Retina (tissue), 1 donor: ENCODE measurements at places on chromosomes 7 and 10.

- no peak for DNase-seq
These were observed 206.4 kb upstream of the LRRTM3 start for GRCh38 chr10:66719483-66719882.

DNA sequence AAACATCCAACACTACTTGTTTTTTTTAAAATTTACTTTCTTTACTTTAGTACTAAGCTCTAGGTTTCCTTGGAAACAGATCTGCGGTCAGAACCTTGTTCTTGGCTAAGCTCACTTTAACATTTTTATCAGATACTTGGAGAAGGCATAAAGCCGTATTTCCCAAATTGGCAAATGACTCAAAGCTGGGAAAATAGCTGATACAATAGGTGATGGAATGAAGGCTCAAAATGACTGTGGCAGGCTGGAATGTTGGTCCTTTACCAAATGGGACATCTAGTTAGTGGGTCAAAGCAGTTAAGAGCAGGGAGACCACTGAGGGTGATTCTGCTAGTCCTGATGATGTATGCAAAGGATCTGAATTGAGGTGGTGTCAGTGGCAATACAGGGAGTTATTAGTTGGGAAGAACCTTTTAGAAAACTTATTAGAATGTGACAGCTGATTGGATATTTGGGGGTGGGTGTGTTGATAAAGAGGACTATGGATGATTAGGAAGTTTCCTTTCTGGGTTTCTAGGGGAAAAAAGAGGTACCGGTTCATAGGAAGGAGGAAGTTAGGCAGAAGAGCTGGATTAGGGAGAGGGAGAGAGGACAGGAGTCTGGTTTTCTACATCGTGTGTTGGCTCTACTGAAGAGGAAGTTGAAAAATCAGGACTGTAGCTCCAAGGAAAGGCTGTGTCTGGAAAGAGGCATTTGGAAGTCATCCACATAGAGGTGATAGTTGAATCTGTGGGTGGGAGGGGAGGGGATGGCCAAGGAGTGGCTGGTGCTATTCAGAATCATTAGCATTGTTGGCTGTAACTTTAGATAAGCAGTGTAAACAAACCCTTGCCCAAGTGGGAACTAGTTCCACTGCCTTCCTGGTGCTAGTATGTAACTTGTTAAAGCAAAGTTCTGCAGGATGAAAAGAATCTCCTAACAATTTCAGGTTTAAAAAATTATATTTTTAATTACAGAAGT, 13.1 kb downstream of the PLCE1 start:
- DNase-seq = no peak

DNA sequence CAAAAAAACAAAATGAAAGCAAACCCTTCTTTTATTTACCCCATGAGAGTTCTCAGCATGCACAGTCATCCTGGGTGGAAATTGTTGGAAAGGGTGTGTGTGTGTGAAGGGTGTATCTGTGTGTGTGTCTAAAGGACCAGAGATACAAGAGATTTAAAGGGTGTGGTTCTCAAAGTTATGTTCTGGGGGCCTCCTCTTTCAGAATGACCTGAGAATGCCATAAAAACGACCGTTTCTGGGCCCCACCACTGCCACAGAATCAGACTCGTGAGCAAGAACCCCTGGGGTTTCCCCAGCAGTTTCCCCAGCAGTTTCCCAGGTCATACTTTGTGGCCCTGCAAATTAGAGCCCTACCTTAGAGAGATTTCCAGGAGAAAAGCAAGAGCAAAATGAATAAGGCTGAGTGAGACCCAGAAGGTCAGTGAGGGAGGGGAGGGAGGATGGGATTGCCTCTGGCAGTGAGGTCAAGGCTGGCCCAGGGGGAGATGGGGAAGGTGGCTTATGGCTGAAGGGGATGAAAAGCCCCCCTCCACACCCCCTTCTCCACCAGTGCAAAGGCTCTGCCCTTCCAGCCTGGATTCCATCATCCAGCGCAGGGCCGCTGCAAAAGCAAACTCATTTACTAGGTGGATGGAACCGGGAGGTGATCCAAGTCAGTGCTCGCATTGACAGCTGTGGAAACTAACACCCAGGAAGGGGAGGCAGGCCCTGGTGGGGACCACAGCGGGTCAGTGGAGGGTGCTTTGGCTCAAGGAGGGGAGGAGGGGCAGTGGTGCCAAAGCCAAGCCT, 10.2 kb downstream of the PYROXD2 start:
- DNase-seq = no peak

DNA sequence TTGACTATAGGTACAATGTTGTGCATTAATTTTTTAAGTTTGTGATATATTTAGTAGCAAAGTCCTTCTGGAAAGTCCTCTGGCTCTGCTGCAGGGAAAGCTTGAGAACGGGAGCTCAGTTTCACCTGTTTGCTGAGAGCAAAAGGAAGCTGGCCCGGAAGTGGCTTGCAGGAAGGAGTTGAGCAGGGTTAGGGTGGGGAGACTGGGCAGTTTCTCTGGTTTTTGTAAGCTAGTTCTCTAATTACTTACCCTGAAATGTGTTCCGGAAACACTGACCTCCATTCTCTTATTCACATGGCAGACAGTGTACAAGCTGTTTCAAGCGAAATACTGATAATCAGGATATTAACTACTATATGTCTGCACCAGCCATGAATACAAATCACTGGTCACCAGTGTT, 22.3 kb downstream of the MAP3K8 start:
- DNase-seq = no peak

DNA sequence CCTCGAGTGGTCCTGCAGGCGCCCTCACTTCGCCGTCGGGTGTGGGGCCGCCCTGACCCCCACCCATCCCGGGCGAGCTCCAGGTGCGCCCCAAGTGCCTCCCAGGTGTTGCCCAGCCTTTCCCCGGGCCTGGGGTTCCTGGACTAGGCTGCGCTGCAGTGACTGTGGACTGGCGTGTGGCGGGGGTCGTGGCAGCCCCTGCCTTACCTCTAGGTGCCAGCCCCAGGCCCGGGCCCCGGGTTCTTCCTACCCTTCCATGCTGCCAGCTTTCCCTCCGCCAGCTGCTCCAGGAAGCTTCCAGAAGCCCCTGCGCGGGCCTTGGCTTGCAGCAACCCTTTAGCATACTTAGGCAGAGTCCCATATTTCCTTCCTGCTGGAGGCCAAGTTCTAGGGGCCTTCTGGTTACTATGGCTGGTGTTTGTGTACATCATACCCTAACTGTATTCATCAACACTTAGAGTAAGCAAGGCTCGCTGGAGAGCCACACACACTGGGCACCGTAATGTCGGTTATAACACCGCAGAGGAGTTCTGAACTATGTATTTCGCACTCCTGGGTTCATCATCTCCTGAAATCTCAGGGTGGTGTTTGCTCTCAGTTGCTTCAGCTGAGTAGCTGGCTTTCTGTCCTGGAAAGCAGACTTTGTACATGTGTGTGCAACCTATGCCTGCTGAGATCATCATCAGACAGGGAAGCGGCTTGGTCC, 471 bp downstream of the MGMT start:
- peak; percentile 65 for DNase-seq

- DNase-seq = no peak
These were observed 19.7 kb upstream of the PTPRZ1 start for GRCh38 chr7:121853307-121853706.

DNA sequence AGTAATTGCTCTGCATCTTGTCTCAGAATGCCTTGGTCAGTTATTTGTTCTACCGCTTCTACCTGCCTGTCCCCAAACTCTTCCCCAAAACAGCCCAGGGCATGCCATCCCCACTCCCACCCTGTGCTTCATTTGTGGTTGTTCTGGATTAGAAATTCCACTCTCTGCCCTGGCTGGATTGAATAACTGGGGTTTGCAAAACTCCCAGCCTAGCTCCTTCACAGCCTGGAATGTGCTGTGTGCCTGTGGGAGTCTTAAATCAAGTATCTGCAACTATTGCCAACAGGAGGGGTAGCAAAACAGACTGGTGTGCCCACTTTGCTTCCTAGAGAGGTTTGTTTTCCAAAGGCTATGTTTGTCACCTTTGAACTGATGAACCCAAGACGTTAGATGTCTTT, 24.2 kb downstream of the TSPAN15 start:
- DNase-seq = no peak

- no peak for DNase-seq
These were observed 117.9 kb downstream of the SLIT1 start for GRCh38 chr10:97067716-97068391.

DNA sequence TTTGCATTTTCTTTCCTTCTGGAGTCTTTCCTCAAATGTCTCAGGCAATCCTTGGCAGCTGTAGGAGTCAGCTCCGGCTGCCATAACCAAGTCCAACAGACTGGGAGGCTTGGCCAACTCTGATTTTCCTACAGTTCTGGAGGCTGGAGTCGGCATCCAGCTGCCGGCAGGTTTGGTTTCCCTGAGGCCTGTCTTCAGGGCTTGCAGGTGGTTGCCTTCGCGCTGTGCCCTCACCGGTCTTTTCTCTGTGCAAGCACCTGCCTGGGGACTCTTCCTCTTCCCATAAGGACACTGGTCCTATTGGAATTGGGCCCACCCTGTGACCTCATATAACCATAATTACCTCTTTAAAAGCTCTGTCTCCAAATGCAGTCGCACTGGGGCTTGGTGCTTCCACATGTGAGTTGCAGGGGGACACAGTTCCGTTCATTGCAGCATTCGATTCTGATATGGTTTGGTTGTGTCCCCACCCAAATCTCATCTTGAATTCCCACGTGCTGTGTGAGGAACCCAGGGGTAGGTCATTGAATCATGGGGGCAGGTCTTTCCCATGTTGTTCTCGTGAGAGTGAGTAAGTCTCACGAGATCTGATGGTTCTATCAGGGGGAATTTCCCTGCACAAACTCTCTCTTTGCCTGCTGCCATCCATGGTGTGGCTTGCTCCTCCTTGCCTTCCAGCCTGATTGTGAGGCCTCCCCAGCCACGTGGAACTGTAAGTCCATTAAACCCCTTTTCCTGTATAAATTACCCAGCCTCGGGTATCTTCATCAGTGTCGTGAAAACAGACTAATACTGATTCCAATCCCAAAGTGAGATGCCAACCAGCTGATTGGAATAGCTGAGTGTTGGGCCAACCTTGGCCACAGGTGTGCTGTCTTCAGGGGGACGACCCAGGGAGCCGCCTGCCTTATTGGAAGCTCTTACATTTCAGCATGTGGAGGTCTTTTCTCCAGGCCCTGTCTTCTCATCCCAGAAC, 7.9 kb downstream of the GALNTL5 start:
- no peak for DNase-seq

DNA sequence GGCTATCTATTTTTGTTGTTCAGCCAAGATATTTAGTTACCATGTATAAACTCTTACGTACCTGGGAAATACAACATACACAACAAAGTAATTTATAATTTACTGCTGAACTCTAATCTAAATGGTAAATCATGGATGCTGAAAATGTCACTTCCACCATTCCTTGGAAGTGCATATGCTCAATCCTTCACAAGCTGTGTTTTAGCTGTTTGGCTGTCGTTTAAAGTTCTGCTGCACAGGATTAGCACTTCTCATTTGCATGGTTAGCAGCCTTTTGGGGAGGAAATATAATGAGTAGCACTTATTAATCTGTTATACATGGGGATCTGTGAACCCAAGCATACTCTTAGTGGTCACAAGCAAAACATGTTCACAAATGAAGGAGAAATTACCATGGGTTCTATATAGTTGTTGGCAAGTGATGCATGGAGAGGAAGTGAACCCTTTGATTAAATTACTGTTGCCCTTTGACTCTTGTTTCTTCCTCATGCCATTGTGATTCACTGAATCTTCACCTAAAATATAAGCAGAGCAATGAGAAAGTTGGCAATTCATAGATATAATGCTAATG, 18.5 kb downstream of the PIK3CG start:
- no peak for DNase-seq

GRCh38 chr10:132551093-132551807, 13.7 kb downstream of the INPP5A start:
- DNase-seq = no peak

DNA sequence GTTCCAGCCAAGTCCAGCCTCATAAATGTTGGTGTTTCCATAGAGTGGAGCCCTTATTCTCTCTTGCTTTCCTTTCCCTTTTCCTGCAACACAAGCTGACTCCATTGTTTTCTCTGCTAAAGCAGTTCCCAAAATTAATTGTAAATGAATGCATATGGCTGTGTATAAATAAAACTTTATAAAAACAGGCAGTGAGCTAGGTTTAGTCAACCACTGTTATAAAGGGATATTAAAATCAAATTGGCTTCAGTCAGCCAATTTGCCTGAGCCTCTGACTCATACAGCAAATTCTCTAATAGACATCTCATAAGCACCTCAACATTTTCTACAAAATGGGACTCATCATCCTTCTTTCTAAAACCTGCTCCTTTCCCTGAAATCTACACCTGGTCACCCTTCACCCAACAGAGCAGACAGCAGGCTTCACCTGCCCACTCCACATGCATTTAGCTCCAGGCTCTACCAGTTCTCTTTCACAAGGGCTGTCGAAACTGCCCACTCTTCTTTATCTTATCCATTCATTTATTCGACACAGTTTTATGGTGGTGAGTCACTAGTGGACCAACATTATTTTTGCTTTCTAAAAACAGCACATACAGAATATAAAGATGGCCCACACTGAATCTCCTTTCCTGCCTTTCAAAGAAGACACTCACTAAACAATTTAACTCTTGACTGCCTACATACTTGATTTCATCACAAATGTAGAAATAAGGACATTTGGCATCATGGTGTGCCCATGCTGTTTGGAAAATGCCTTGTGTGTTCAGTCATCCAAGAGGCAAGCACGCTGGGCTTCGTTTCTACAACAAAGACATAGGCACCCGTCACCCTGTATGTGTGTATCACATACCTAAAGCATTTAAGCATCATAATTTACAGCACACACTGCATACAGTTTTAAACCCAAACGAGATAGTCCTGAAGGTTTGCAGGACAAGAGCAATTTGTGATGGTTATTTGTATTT, 74.6 kb upstream of the C7orf33 start:
- no peak for DNase-seq

DNA sequence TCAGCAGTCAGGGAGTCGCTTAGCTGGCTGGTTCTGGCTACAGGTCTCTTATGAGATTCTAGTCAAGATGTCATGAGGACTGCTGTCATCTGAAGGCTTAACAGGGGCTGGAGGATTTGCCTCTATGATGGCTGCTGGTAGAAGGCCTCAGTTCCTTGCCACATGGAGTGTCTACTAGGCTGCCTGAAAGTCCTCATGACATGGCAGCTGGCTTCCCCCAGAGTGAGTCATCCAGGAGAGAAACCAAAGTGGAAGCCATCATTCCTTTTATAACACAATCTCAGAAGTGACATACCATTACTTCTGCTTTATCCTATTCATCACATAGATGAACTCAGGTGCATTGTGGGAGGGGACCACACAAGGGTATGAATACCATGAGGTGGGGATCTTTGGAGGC, 75.1 kb downstream of the EXOC6 start:
- no peak for DNase-seq

DNA sequence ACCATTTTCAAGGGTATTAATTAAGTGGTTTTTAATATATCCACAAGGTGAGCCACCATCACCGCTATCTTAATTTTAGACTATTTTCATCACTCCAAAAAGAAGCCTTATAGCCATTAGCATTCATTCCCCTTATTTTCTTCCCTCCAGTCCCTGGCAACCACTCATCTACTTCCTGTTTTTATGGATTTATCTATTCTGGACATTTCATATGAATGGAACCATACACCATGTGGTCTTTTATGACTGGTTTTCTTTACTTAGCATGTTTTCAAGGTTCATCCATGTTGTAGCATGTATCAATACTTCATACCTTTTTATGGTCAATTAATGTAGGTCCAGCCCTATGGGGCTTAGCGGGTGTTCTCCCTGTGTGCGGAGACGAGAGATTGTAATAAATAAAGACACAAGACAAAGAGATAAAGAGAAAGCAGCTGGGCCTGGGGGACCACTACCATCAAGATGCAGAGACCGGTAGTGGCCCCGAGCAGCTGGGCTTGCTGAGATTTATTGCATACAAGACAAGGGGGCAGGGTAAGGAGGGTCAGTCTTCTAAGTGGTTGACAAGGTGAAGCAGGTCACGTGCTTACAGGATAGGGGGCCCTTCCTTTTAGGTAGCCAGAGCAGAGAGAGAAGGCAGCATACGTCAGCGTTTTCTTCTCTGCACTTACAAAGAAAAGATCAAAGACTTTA, 14.6 kb downstream of the WBP1L start:
- DNase-seq = no peak
